ENCODE measurements at places on chromosomes 12 and 14.

GRCh38 chr14:100640471-100641273, 53.5 kb upstream of the BEGAIN start:
- peak; percentile 81 for DNase-seq

DNA sequence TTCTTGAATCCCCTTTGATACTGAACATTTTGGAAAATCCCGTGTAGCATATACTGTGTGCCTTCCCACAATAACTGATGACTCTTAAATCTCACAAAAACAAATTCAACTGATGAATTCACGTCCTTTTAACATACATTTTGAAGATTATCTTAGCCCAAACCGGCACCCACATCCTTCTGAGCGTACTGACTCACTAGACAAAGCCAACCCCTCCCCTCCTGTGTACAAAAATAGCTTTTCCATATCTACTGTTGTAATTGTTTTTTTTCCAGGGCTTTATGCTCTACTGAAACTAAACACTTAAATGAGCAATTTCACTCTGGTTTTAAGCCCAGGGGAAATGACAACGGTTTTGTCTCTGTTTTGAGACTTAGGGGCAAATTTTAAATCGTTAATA, 109.4 kb upstream of the ATF7IP start:
- peak; percentile 76 for DNase-seq

DNA sequence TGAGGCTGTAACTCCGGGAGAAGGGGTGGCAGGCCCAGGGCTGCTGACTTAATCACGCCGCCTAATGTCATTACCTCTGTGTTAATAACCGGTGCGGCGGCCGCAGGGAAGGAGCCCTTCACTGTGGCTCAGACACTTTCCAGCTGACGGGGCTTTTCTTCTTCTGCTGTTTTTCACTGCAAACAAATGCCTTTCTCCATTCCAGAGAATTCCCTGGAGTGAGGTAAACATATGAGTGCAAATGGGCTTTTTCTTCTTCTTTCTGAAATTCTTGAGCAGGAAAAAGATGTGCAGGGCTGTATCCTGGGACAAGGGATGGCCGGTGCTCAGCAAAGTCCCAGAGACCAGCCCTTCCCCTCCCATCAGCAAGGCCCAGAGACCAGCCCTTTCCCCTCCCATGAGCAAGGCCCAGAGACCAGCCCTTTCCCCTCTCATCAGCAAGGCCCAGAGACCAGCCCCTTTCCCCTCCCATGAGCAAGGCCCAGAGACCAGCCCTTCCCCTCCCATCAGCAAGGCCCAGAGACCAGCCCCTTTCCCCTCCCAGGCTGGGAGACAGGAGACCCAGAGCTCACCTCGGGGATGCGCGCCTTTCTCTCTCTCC, 33.4 kb upstream of the FAM181A start:
- DNase-seq, result no peak

DNA sequence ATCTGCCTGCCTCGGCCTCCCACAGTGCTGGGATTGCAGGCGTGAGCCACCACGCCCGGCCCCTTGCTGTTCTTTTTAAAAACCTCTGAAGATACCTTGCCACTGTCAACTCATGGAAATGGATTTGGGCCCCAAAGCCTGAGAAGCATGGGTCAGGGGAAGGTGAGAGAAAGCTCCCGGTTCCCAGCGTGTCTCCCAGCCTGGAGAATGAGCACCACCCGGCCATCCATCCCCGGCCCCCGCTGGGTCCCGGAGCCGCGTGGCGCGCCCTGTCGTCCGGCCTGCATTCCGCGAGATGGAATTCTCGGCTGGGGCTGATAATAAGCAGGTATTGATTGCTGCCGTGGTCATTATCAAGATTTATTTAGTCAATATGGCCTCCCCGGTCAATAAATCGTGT, 126.5 kb upstream of the MYL2 start:
- no peak for DNase-seq

- no peak for DNase-seq
Observed at GRCh38 chr14:72889366-72889765, 4.5 kb downstream of the DPF3 start.

GRCh38 chr12:89327486-89328094, 24.7 kb downstream of the DUSP6 start:
- DNase-seq, result no peak

- DNase-seq, result peak; percentile 14
Observed at GRCh38 chr14:68182492-68182891, 362.9 kb downstream of the RAD51B start.

DNA sequence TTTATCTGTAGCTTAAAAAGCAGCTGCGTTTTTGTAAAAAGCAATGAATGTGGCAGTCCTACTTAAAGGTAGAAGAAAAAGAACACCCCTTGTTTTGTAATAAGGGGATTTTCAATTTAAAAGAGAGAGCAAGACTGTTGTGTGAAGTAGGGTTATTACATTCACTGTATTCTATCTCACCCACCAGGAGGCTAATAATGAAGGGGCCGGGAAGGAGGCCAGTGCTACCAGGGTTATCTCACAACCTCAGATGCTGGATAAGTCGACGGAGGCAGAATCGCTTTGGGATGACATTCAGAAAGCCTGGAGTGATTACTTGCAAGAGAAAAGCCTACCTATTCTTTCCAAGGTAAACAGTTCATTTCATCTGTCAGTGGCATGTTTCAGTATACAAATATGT, 97.7 kb downstream of the RMST start:
- DNase-seq, result no peak

GRCh38 chr12:78672033-78672432, 192.5 kb upstream of the SYT1 start:
- no peak for DNase-seq

DNA sequence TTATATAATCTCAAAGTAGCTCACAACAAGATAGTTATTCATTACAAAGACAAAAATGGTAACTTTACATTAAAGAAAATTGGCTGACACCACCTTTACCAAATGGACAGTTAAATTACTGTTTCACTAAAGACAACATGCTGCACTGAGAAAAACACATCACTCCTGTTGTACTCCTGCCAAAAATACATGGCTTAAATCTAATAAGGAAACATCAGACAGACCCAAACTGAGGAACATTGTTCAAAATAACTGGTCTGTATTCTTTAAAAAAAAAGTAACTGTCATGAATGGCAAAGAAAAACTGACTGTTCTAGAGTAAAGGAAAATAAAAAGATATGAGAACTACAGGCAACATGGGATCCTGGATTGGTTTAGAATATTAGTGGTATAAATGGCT, 151.3 kb upstream of the DCN start:
- DNase-seq, result no peak

- no peak for DNase-seq
Observed at GRCh38 chr12:44542716-44543115, 333.4 kb downstream of the NELL2 start.

- DNase-seq, result no peak
Observed at GRCh38 chr12:24223926-24224325, 274.5 kb upstream of the SOX5 start.

- no peak for DNase-seq
Observed at GRCh38 chr12:69589082-69589481, 3.8 kb downstream of the CCT2 start.

GRCh38 chr14:20732477-20732876, 13.2 kb upstream of the EDDM3A start:
- DNase-seq, result no peak

- DNase-seq, result no peak
Observed at GRCh38 chr12:94297876-94298505, 149.6 kb downstream of the PLXNC1 start.

DNA sequence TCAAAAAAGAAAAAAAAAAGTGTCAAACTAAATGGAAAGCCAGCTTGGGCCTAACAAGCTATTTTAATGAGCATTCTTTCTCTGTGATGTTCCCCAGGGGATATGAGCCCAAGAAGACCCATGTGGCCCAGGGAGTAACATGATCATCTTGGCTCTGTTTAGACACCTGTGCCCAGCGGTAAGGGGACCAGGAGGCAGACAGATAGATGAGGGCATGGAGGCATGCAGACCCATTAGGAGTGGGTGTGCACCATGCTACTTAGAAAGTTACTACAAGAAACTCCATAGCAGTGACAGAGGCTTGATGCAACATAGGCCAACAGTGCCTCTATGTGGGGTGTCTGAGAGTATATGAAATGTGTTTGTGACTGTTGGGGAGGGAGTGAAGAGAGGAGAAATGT, 3.1 kb upstream of the CREBL2 start:
- no peak for DNase-seq

DNA sequence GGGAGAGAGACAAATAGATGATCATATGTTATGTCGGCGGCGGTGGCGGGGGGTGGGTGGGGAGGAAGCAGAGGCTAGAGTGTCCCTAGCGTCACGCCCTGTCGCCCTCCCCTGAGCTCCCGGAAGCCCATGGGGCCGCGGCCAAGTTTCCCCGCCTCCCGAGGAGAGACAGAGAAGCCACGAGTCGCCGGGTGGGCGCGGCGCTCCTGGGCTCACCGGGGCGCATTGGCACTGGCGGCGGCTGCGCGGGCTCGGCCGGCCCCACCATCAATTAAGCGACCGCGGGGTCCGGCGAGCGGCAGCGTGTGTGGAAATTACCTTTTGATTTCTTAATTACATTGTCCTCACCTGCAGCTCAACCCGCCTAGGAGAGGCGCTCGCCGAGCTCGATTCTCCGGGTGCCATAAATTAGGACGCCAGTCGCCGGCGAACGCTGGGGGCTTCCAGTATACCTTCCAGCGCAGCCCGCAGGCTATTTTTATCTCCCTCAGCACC, 119.9 kb upstream of the LHX5 start:
- DNase-seq, result no peak
